ENCODE measurements at places on chromosomes 1 and 21.

- no peak for DNase-seq
Measured at GRCh38 chr1:10906866-10907519, 105.5 kb upstream of the TARDBP start.

- DNase-seq: no peak
Measured at GRCh38 chr1:180899262-180899661, 13.4 kb upstream of the KIAA1614 start.

GRCh38 chr1:201436393-201436792 is 14.9 kb upstream of the TNNI1 start:
- no peak for DNase-seq

DNA sequence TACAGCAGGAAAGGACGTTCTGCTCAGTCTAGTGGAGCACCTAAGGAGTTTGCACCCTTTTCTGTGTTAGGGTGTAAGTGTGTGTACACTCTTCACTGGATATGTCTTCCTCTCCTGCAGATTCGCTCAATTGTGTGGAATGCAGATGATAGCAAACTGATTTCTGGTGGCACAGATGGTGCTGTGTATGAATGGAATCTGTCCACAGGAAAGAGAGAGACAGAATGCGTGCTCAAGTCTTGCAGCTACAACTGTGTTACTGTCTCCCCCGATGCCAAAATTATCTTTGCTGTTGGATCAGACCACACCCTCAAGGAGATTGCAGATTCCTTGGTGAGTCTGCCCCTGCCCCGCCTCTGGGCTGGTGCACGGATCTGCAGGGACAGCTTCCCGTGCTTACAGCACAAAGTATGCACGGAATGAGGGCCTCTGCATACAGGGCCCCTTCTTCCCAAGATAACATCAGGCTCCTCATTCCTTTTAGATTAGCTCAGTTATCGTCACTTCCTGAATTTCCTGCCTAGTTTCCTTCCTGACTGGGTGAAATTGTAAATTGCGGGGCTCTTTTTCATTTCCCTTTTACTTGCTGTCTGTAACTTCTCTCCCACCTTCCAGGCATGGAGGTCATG is 34.6 kb downstream of the CFAP57 start:
- no peak for DNase-seq

DNA sequence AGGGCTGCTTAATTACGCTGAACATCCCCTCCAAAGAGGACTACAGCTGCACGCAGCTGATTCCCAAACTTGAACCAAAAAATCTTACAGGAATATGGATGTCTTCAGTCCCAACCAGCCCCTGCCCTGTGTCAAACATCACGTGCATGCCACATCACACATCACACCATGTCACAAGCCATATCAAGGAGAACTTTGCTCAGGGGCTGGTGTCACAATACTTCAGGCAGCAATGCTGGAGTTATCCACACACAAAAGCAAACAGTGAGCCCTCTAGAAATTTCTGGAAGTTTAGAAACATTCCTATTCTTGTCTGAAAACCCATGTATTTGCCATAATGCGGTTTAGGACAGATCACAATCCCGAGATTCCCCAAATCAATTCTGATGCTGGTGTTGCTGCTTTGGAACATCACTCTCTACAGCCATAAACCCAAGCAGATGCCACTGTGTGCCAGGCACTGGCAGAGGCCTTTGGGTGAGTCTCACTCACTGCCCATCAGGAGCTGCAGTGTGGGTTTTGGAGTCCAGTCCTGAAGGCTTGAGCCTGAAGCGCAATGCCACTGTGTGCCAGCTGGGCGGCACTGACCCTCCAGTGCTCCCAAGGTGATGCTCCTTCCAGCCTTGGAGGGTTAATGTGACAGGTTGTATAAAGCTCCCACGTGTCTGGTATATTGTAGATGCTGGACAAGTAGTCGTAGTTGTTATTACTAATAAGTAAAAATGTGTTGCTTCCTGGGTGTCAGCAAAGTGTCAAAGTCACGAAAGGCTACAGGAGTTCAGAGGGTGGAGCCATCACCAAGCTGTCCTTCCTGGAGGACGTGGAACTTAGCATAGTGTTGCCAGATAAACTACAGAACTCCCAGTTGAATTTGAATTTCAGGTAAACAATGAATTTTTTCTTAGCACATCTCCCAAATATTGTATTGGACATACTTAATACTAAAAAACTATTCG is 20.1 kb upstream of the EFNA1 start:
- no peak for DNase-seq

DNA sequence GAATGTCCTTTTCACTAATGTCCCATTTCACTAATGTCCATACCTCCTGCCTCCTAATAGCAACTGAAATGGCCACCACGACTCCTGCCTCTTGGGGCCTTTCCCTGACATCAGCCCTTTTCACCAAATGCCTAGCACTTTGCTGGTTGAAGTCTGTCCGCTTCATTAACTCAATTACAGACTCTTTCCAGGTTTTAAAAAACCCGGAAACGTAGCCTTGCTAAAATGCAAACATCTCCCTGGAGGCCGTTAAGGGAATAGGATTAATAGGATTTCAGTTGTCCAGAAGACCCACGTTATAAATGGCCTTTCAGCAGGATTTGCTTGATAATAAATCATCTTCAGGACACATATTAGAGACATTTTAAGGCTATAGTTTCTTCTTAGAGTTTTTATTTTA is 25.7 kb upstream of the ERO1B start:
- no peak for DNase-seq

Data from D721Med (cell line).